ENCODE measurements at places on chromosomes 1 and 21.

GRCh38 chr1:44660176-44660575 is 14.1 kb downstream of the TMEM53 start:
- DNase-seq, result no peak

DNA sequence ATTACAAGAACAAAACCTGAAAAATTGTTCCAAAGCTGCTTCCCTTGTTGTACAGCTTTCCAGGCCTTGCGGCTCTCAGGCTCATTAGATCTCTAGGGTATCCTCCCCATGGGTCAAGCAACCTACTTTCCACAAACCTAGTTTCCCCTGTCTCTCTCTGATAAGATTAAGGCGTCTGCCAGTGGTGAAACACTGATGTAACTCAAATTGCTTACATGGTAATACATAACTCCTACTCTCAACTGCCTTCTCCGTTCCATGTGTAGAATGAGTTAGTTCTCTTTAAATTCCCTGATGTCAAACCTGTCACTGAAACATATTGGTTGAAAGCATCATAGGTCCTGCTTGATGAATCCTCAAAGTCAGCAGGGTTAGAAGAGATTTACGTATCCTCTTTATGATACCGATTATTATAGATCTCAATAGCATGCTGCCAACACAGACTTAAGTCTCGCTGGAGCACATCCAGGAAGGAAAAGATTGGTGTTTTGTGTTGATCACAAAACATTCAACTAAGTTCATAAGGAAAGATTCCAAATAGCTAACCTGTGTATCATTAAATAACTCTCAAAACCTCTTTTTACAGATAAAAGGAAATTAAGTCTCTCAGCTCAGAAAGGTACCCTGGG is 10.6 kb downstream of the PPP1R15B start:
- no peak for DNase-seq

DNA sequence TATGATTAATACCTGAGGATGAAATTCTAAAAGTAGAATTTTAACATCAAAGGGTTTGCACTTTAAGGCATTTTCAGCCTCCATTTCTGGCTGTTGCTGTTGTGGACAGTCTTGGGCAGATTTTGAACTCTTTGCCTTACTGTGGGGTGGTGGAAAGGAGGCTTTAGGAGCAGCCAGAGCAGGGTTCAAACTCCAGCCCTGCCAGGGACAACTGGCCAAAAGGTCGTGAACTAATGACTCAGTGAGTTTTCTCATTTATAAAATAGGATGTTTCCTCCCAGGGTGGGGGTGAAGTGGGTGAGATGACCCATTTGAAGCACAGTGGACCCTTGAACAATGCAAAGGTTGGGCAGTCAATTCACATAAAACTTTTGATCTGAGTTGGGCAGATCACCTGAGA is 36.7 kb downstream of the MAPKAPK2 start:
- DNase-seq, result no peak

GRCh38 chr1:206925106-206925736 is 3.5 kb upstream of the FCMR start:
- no peak for DNase-seq

DNA sequence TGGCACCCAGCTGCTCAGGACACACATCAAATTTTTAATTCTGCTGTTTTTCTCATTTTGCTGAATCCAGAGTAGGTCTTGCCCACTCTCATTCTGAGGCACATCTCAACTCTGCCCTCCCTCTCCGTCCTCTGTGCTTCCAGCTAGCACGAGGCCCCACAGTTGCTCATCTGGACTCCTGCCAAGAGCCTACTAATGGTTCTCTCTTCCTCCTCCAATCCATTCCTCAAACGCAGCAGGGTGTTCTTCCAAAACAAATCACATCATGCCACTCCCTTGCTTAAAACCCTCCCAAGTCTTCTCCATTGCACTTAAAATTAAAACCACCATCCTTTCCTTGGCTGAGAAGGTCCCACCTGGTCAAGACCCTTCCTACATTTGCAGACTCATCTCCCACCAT is 49.8 kb upstream of the SCAF4 start:
- no peak for DNase-seq

GRCh38 chr1:83741770-83742169 is 257.2 kb downstream of the TTLL7 start:
- DNase-seq, result no peak

DNA sequence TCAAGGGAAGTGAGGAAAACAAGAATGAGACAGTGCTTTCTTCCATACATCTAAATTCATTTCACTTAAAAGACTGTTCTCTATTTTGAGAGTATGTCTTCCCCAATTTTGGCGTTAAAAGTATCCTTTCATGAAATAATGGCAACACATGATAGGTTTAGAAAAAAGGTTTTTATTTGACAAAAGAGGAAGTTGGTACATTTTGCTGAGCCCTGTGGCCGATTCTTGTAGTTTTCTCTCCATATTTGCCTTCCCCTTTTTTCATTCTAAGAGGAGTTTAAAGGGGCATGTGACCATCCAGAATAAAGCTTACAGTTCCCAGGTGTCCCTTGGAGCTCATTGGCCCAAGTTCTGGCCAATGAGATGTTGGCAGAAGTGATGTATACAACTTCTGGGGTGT is 140.4 kb upstream of the KCNE2 start:
- no peak for DNase-seq

DNA sequence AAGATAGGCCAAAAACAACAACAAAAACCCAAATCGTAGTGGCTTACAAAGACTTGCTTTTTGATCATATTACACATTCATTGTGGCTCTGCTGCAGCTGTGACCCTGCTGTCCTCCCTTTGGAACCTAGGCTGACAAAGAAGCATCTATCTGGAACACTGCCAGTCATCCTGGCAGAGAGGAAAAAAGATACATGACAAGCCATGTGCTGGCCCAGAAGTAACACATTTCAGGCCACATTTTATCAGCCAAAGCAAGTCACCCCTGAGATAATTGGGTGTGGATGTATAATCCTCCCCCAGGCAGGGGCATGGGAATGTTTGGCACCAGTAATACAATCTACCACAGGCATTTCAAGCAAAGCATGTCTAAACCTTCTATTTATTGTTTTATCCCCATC is 37.2 kb upstream of the AGO1 start:
- no peak for DNase-seq

DNA sequence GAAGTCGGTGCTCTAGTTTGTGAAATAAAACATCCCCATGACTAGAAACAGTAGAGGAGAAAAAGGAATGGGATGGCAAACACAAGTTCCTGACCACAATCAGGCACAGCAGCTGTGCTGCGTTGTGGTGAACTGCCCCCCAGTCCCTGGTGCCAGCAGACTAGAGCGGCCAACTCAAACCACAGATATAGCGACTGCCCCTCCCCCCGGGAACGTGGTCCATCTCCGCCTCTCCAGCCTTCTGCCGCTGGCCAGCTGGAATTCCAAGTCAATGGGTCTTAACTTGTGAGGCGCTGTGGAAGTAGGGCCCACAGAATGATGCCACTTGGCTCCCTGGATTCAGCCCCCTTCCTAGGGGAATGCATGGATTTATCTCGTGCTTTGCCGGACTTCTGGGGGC is 41.6 kb upstream of the ZNF678 start:
- DNase-seq, result no peak

- no peak for DNase-seq
These were observed 71.6 kb upstream of the GREM2 start for GRCh38 chr1:240683576-240683975.

DNA sequence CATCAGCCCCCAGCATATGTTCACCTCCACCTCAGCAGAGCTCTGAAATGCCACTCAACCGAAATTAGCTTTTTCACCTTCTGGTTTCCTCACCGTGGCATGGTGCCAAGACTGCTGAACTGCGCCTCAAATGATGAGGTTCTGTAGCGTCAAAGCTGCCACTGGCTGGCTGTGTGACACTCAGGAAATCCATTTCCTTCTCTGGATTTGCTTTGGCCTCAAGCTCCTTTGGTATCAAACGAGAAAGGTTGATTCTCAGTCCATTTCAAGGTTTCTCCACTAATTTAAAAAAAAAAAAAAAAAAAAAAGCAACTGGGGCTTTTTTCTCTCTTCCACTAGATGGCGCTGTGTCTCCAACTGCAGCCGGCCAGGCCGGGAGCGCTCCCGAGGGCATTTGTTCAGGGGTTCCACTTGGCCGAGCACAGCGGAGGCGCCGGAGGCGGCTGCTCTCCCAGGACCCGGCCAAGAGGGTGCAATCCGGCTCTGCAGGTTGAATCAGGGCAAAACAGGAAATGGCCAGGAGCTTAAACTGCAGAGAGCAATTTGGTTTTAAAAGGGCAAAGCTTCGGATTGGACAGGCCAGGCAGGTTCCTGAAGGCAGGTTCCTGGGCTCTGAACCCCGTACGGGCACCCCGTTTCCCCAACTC is 26.5 kb upstream of the PLA2G2C start:
- peak; percentile 86 for DNase-seq

GRCh38 chr1:223219318-223219635 is 76.2 kb upstream of the TLR5 start:
- DNase-seq, result no peak

GRCh38 chr1:204345941-204346645 is 13.6 kb downstream of the PLEKHA6 start:
- no peak for DNase-seq

DNA sequence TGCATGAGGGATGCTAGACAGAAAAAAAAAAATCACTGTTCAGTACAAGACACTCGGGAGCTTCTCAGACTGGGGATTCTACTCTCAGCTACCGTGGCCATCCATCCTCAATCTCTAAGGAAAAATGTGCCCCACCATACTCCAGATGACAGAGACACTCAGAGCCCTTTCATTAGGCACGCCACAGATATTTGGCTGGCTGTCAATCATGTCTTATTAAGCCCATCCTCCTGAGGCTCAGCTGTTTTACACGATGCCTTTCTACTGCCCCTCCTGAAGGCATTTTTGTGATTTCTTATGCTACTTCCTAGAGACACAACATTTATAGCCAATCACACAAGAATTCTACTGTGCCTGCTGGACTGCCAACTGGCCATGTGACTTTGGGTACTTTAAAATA is 92.9 kb downstream of the KIF14 start:
- no peak for DNase-seq

GRCh38 chr1:35558374-35559316 is 1.0 kb downstream of the NCDN start:
- DNase-seq, result no peak

- no peak for DNase-seq
These were observed 444.8 kb downstream of the TTLL7 start for GRCh38 chr1:83554174-83554573.

GRCh38 chr1:80731241-80731894 is 1069.4 kb upstream of the ADGRL2 start:
- DNase-seq, result no peak

- DNase-seq, result no peak
These were observed 61.0 kb downstream of the SPAG17 start for GRCh38 chr1:118124064-118124463.

DNA sequence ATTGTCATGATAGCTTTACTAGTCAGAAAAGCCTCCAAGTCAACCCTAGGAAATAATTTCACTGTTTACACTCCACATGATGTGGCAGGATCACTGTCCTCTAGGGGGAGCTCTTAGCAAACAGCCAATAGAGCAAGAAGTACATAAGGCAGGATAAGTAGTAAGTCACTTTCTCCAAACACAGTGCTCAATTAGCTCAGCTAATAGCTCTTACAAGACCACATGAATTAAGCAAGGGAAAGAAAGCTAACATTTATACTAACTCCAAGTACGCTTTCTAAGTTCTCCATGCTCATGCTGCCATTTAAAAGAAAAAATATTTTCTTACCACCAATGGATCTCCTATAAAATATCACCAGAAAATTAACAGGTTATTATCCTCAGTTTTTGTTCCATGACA is 66.9 kb upstream of the LRIF1 start:
- peak; percentile 85 for DNase-seq

GRCh38 chr1:223670458-223671159 is 5.1 kb upstream of the CAPN8 start:
- DNase-seq, result peak; percentile 17

- peak; percentile 65 for DNase-seq
These were observed 2.3 kb downstream of the H3-3A start for GRCh38 chr1:226064816-226065248.

GRCh38 chr1:24912376-24913273 is 17.5 kb downstream of the RUNX3 start:
- DNase-seq, result peak; percentile 84

- peak; percentile 50 for DNase-seq
These were observed 254.4 kb upstream of the GJB5 start for GRCh38 chr1:34500451-34500850.

DNA sequence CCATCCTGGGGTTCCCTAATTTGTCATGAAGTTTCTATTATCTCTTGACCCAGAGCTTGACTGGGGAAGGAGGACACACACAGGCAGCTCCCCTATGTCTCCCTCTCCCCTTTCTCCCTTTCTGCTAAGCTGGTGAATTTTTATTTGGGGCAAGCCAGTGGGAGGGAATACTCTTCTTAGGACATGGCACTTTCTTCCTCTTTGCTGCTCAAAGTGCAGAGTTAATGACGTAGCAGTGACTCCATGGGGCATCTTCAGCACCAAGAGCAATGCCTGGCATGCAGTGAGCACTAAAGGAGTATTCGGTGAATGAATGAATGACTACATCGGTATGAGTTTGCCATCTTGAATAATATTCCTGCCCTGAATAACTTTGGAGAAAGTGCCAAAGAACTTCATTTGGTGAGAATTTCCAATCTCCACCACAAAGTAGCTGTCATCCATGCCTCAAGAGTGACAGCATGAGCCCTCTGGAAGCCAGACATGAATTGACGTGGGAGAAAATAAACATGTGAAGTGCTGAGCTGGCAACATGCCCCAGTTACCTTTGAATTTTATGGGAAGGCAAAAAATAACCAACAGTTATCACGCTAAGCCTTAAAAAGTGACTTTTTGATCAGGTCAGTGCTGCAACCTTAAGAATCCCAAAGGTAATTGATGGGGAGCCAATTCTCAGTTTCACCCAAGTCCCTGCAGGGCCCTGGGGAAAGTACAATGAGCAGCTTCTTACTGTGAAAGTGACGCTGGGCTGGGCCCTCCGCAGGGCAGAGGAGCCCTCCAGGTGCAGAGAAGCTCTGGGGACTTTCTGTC is 22.1 kb upstream of the ATF3 start:
- peak; percentile 88 for DNase-seq

DNA sequence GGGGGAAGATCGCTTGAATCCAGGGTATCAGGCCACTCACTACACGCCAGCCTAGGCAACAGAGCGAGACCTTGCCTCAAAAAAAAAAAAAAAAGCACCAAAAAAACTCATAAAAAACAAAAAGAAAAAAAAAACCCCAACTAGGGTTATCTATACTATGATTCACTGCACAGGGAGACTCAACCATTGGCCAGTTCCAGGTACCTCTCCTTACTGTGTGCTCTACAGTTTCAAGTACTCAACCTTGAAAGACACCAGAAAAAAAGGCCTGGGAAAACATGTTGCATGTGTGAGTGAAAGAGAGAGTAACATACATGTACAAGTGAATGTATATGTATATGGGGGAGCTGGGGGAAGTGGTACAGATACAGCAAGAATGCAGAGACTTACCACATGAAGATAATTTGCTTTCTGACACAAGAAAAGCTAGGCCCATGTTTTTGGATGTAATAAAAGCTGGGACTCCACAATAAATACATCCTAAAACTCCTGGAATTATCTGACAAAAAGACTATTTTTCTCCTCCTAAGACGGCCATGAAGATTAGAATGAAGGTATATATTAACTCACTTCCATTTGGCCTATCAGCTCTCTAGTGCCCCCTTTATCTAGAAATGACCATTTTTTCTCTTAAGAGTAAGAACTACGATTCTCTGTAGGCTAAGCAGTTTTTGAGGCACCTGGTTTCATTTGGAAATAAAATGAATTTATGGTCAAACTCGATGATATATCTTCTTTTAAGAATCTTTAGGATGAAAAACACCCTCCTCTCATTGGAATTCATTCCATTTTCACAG is 52.2 kb downstream of the SLC27A3 start:
- DNase-seq, result no peak

GRCh38 chr1:240562111-240562590 is 49.8 kb downstream of the GREM2 start:
- DNase-seq, result no peak
